ENCODE measurements at places on chromosomes 2 and 18.

DNA sequence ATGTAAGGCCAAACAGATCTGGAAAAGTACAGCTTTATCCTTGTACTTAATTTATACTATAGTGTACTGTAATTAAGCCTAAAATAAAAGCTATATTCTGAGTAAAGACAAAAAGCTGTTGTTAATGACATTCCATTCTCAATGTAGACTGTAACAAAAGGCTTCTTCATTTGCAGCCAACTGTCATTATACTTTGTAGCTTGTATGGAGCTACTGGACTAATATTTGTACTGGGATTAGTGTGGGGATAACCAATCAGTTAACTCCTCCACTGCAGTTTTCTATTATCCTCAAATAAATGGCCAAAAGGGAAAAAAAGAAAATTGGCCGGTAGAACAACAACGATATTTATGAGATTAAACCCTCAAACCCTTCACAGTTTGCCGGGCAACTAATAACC is 66.5 kb downstream of the STK39 start:
- DNase-seq: no peak

GRCh38 chr2:238884812-238885408 is 37.0 kb downstream of the TWIST2 start:
- no peak for DNase-seq

GRCh38 chr2:120444691-120445240 is 98.8 kb downstream of the INHBB start:
- no peak for DNase-seq

- no peak for DNase-seq
Measured at GRCh38 chr2:240922982-240923537, 16.9 kb downstream of the CROCC2 start.

All from T-helper 17 cell (primary cell).